Germinal center (tissue), 1 donor: ENCODE measurements at places on chromosomes 13 and 19.

GRCh38 chr13:113914333-113915011, 50.6 kb upstream of the GAS6 start:
- DNase-seq, result no peak

DNA sequence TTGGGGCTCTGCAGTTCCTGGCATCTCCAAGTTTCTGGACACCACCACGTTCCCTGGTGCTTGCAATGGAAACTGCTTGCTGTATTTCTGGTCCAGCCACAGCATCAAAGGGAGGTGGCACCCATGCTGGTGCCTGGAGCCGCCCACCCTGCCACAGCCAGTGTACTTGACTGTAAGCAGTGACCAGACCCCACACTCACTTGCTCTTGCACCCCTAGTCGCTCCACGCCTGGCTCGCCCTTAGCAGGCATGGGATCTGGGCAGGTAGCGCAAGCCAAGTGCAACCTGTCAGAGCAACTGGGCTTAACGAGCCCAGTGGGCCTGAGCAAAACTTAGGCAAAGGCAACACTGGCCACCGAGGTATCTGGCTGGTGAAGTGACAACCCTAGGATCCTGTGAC, 648.2 kb upstream of the PCDH9 start:
- no peak for DNase-seq

GRCh38 chr19:12015015-12015752, 20.3 kb downstream of the ZNF433 start:
- DNase-seq, result no peak

- DNase-seq, result no peak
Observed at GRCh38 chr13:55245005-55245644, 1895.6 kb upstream of the PRR20A start.

- no peak for DNase-seq
Observed at GRCh38 chr13:76848596-76848995, 37.6 kb downstream of the KCTD12 start.

DNA sequence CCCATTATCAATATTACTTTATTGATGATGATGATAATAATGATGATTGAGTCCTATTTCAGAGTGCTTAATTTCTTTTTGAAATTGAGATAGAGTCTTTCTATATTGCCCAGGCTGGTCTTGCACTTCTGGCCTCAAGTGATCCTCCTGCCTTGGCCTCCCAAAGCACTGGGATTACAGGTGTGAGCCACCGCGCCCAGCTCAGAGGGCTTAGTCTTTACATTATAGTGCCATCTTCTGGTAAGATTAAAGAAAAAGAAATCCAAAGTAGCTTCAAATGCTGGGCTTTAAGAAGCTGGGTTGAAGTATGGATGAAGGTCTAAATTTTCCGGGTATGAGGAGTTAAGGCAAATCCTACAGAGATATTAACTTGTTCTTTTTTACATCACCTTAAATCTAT, 3.4 kb upstream of the ZNF333 start:
- DNase-seq, result peak; percentile 16
